GM06990 (cell line): ENCODE measurements at places on chromosomes 13 and 19.

GRCh38 chr13:26977541-26977940 lies 194.1 kb downstream of the USP12 start:
- no peak for DNase-seq

DNA sequence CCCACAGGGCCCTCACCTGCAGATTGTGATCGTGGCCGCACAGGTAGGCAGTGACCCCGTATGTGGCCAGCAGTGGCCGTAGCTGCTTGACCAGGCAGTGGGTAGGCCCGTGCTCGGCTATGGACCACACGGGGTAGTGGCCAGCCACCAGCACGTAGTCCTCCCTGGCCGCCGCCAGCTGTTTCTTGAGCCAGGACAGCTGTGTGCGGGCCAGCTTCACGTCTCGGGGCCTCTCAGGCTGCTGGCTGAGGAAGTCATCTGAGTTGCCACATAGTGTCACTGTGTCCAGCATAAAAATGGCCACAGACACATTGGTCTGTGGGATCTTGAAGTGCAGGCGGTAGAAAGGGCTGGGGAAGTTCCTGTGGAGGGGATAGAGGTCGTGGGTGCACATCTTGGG lies 1.2 kb downstream of the ACP5 start:
- DNase-seq, result no peak

- DNase-seq, result no peak
Measured at GRCh38 chr13:80312967-80313366, 28.0 kb downstream of the SPRY2 start.

GRCh38 chr19:751501-752341 lies 809 bp downstream of the MISP start:
- DNase-seq, result no peak

DNA sequence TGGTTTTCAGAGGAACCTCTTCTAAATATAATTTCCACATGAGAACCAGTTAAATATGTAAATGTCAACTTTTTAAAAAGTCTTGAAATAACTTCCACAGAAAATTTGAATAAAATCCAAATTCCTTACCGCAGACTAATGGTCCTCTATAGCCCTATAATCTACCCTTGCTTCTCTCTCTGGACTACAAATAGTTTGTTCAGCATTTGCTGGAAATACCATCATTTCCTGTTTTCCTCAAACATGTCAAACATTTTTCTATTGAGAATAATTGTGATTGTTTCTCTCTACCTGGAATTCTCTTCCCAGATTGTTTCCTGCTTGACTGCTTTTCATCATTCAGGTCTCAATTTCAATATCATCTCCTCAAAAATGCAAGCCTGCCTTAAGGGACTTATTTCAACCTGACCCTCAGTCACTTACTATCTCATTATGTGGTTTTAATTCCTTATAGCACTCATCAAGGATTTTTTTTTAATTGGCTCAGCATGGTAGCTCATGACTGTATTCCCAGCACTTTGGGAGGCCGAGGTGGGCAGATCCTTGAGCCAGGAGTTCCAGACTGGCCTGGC lies 898.9 kb upstream of the MIR17HG start:
- DNase-seq, result no peak

- peak; percentile 11 for DNase-seq
Measured at GRCh38 chr19:3684817-3685410, 15.4 kb downstream of the PIP5K1C start.

- no peak for DNase-seq
Measured at GRCh38 chr19:40598918-40599307, 2.3 kb upstream of the LTBP4 start.

DNA sequence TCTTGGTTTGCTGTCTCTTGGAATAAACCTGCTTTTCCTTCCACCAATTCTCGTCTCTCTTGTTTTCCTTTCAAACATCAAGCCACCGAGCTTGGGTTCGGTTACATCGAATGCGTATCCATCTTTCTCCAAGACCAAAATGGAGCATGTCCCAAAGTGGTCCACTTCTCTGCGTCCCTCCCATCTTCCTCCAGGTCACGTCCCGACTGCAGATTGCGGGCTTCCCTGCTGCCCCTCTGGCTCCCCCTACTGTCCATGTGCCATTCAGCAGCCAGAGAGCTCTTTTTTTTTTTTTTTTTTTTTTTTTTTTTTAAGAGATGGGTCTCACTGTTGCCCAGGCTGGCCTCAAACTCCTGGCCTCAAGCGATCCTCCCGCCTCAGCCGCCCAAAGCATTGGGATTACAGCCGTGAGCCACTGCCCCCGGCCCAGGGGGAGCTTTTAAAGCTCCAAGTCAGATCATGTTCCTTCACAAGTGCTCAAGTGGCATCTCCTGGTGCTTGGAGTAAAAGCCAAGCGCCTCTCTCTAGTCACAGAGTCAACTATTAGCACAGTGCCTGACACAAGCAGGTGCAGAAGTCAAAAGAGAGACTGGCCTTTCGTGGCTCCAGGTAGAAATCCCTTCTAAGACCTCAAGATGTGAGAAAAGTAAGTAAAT lies 10.0 kb downstream of the COL5A3 start:
- peak; percentile 29 for DNase-seq

GRCh38 chr13:73857106-73857505 lies 277.1 kb downstream of the KLF12 start:
- DNase-seq, result no peak
